ENCODE measurements at places on chromosomes 11 and 22.

DNA sequence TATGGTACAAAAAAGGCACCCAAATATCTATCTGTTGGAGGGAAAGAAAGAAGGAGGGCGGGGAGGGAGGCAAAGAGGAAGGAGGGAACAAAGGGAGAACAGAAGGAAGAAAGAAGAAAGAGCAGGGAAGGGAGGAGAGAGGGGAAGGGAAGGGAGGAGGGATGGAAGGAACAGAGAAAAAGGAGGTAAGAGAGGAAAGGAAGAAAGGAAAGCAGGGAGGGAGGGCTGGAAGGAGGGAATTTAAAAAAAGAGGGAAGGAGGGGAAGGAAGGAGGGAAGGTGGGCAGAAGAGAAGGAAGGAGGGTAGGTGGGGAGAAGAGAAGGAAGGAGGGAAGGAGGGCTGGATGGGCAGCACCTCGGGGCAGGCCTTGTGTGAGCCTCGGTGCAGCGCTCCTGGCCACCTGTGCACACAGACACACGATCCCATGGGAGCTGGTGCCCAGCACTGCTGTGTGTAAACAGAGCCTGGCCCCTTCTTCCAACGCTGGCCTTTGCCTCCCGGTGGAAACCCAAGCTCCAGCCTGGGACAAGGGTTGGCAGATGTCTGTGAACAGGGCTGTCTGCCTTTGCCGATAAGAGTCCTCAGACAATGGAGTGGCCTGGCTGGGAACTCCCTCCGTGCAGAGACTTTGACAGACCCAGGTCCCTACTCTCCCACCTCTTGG lies 23.2 kb downstream of the SMIM38 start:
- DNase-seq: no peak

GRCh38 chr11:78230161-78230877 lies 41.6 kb downstream of the USP35 start:
- DNase-seq: no peak

GRCh38 chr11:789943-790342 lies at the start of gene CEND1:
Gene CEND1, minus strand, starts transcription at chr11:790090. Its CDS starts 1,514 bp downstream, at chr11:788576.
- DNase-seq: no peak

DNA sequence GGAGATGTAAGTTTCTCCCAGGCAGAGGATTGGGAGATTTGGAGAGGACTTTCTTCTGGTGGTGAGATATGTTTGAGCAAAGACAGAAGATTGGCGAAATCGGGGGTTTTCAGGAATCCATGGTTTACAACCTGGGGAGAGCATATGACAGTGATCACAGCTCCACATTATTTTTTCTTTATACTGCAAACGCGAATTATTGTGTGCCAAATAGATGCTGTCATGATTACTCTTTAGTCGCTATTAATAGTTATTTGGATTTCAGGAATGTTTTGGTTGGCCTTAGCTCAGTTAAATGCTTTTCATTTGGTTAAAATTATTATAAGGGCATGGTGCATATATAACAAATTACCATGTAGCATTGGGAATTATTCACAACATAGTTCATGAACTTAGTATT lies 15.2 kb downstream of the ATXN10 start:
- DNase-seq: no peak

DNA sequence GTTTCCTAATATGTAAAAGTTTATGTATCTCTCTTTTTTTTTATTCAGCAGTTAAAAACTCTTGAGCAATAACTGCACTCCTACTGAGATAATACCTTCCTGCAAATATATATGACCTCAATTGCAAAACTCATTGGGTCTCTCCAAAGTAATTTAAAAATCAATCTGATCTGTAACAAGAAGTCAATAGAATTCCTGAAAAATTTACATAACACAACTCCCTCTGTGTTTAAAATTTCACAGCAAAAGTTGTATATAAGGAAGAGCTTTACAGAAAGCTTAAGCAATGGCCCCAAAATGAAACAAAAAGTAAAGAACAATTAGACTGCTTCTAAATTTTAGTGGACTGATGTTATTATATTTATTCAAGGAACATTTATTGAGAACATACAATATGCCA lies 313.4 kb downstream of the DLG2 start:
- no peak for DNase-seq

- DNase-seq: no peak
These were observed 14.5 kb downstream of the CDON start for GRCh38 chr11:126048197-126048596.

DNA sequence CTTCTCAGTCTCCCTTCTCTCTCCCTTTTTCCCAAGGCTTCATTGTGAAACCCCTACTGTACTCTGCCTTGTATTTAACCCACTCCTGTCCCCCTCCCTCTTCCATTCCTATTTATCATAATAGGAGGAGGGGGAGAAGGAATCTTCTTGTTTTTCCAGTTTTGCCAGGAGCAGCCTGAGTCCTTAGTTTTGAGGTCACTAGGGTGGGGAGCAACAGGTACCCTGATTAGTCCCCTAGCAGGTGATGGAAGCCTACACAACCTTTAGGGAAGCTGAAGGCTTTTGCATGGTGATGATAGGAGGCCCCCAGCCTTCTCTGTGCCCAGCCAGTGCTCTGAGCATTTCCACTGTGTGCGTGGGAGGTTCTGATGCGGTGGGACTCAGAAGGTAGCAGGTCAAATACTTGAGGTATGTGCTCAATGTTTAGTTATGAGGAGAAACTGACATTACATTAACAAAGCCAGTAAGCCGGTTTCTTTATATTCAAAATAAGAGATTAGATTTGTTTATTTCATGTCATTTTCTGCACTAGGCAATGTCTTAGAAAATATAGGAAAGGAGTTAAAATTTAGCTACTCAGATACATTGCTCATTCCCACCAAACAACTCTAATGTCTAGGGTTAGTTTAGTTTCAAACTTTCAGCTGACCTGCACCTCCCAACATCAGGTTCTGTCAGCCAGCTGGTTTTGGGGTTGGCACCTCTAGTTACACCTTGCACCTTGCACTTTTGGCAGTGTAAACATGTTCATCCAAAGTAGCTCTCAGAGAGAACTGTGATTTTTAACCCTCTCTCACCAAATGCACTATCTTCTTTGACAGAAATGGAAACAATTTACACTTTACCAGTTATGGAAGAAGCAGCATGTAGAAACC lies 26.0 kb downstream of the PARVA start:
- no peak for DNase-seq

GRCh38 chr11:92808022-92808421 lies 161.4 kb upstream of the MTNR1B start:
- no peak for DNase-seq

DNA sequence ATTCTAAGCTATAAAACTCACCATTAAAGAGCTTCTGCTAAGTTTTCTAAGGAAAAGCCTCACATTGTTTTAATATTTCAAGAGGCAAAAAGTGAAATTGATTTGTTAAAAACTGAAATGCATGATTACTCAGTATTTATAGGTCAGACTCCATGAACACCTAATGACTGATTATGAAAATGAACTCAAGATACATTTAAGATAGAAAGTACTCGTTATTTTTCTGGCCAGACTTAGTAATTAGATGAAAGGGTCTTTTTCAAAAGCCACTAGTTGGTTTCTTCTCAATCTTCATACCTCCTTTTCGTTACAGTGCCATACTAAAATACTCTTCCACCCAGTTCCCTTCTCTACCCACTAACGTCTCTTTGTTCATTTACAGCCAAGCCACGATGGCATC lies 56.3 kb downstream of the VSIG10L2 start:
- DNase-seq: no peak

All from stimulated activated CD4-positive, alpha-beta T cell treated with anti-CD3 and anti-CD28 coated beads, Interleukin-15, amount 100 ng/mL, for 48 hours (primary cell).